RWPE2 (cell line): ENCODE measurements at places on chromosomes 12 and 14.

DNA sequence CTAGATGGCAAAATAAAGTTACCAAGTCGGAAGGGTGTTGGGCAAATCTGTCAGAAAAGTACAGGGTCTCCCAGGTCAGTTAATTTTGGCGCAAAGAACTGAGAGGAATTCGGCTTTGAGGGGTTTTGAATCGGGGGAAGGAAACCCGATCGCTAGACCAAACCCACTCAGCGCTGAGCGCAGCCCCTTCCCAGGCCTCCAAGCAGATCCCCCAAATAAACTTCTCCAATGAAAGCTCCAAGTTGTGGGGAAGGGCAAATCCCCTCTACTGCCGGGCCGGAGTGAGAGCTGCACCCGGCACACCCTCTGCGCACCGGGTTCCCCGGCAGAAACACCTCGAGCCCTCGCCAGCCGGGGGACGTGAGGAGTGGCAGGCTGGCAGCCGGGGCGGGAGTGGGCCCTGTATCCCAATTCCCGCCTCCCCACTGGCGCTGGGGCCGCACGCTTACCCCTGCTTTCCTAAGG is 441 bp downstream of the E2F7 start:
- H3K36me3 ChIP-seq, result peaks cover 41% of the 10 kb centered on the region
- H3K27ac ChIP-seq, result peak overlapping the region; percentile 73
- peak overlapping the region; percentile 81 for H3K4me3 ChIP-seq
- H3K4me1 ChIP-seq, result peaks cover 15% of the 10 kb centered on the region
- no peak for DNase-seq

DNA sequence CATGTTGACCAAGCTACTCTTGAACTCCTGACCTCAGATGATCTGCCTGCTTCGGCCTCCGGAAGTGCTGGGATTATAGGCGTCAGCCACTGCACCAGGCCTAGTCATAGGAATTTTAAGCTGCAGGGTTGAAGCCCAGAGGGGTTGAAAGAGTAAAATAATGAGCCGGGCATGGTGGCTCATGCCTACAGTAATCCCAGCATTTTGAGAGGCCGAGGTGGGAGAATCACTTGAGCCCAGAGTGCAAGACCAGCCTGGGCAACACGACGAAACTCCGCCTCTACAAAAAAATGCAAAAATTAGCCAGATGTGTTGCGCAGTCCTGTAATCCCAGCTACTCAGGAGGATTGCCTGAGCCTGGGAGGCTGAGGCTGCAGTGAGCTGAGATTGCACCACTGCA is 69.6 kb downstream of the GALNT8 start:
- H3K4me1 ChIP-seq, result no peaks in the 10 kb centered on the region
- H3K4me3 ChIP-seq, result no peak overlapping the region
- no peaks in the 10 kb centered on the region for H3K36me3 ChIP-seq
- H3K27me3 ChIP-seq, result no peaks in the 10 kb centered on the region
- no peak overlapping the region for H3K27ac ChIP-seq
- no peak for DNase-seq

DNA sequence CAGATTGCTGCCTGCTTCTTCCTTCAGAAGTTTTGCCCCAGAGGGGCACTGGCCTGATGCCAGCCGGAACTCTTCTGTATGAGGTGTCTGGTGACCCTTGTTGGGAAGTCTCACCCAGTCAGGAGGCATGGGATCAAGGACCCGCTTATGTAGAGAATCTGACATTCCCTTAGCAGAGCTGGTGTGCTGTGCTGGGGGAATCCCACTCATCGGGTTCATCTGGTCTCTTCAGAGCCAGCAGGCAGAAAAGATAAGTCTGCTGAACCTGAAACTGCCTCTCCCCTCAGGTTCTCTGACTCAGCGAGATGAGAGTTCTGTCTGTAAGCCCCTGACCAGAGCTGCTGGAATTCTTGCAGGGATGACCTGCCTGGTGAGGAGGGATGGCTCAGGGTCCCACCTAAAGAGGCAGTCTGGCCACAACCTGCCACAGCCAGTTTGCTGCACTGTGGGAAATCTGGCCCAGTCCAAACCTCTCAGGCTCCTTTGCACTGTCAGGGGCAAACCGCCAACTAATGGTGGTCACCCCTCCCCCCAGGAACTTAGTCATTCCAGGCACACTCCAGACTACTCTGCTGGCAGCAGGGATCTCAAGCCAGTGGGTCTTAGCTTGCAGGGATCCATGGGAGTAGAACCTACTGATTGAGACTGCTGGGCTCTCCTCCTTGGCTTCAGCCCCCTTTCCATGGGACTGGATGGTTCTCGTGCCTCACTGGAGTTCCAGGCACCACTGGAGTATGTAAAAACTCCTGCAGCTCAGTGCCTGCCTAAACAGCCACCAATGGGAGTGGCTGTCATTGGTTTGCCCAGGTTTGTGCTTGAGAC is 4.1 kb downstream of the CLEC2D start:
- H3K27ac ChIP-seq, result peak overlapping the region; percentile 39
- peaks cover 11% of the 10 kb centered on the region for H3K4me1 ChIP-seq
- no peaks in the 10 kb centered on the region for H3K36me3 ChIP-seq
- DNase-seq, result peak; percentile 54
- H3K4me3 ChIP-seq, result no peak overlapping the region

- no peak overlapping the region for H3K4me3 ChIP-seq
- peaks cover 63% of the 10 kb centered on the region for H3K27me3 ChIP-seq
- H3K27ac ChIP-seq, result no peak overlapping the region
- peaks cover 10% of the 10 kb centered on the region for H3K4me1 ChIP-seq
- no peaks in the 10 kb centered on the region for H3K36me3 ChIP-seq
- no peak for DNase-seq
Observed at GRCh38 chr14:36275741-36276140, 44.7 kb downstream of the MBIP start.

- no peak overlapping the region for H3K4me3 ChIP-seq
- peaks cover 19% of the 10 kb centered on the region for H3K4me1 ChIP-seq
- H3K36me3 ChIP-seq, result no peaks in the 10 kb centered on the region
Observed at GRCh38 chr12:96441816-96442215, 41.6 kb upstream of the CDK17 start.

GRCh38 chr14:44529026-44529425 is 21.9 kb upstream of the FSCB start:
- H3K4me3 ChIP-seq, result no peak overlapping the region
- no peak for DNase-seq
- no peaks in the 10 kb centered on the region for H3K4me1 ChIP-seq
- H3K27ac ChIP-seq, result no peak overlapping the region
- H3K27me3 ChIP-seq, result peaks cover 5% of the 10 kb centered on the region

DNA sequence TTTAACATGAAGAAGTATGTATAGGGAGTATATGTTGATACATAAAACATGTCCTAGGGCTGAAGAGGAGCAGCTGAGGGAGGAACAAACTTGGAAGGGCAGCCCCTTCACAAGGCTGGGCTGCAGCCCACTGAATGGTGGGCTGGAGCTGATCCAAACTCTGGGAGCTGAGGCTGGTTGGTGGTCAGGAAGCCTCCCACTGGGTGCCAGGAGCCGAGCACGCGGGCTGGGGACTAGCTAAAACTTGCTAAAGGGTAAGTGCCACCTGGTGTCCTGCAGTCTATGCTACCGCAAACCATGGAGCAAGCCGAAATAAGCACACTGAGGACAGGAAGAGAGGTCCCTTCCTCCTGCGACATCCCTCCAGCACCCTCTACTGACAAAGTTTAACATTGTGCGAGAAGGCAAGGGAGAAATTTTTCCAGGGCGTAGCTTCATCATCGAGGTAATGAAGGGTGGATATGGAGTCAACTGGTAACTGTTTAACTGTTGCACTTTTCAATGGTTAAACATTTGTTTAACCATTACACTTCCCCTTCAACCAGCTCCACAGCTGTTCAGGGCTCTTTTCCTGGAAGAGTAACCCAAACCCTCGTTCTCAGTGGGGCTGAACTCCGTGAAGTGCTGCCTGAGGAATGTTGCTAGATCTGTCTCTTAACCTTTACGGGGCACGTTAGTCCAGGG is 42.2 kb downstream of the EGLN3 start:
- H3K4me3 ChIP-seq, result no peak overlapping the region
- H3K27ac ChIP-seq, result no peak overlapping the region
- no peak for DNase-seq
- no peaks in the 10 kb centered on the region for H3K4me1 ChIP-seq

GRCh38 chr12:120399531-120399930 is 30.6 kb upstream of the MSI1 start:
- no peak for DNase-seq
- H3K27ac ChIP-seq, result no peak overlapping the region
- H3K27me3 ChIP-seq, result no peaks in the 10 kb centered on the region
- no peaks in the 10 kb centered on the region for H3K4me1 ChIP-seq
- H3K36me3 ChIP-seq, result no peaks in the 10 kb centered on the region

DNA sequence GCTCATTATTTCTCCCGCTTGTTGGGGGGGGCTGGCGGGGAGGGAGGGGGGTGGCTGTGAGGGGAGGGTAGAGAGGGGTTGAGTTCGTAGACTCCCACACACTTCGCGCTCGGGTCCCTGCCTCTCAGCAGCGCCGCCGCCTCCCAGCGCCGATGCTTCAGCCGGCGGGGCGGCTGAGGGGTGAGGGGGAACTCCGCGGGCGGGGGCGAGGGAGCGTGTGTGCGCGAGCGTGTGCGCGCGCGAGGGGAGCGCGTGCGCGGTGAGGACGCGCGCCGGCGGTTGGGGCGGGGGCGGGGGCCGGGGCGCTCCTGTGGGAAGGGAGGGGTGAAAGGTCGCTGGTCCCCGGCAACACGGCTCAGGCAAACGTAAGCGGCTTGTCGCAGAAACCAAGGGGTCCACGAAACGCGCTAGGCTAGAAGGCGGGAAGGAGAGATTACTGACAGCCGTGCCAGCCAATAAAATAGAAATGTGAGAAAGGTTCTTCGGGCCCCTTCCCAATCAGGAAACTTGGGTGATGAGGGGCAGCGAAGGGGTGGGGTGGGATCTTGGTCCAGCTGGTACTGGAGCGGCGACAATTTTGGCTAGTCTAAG is 343 bp upstream of the NOVA1 start:
- no peak overlapping the region for H3K27ac ChIP-seq
- peak; percentile 52 for DNase-seq
- H3K27me3 ChIP-seq, result peaks cover 81% of the 10 kb centered on the region
- no peaks in the 10 kb centered on the region for H3K4me1 ChIP-seq
- H3K4me3 ChIP-seq, result peak overlapping the region; percentile 18

DNA sequence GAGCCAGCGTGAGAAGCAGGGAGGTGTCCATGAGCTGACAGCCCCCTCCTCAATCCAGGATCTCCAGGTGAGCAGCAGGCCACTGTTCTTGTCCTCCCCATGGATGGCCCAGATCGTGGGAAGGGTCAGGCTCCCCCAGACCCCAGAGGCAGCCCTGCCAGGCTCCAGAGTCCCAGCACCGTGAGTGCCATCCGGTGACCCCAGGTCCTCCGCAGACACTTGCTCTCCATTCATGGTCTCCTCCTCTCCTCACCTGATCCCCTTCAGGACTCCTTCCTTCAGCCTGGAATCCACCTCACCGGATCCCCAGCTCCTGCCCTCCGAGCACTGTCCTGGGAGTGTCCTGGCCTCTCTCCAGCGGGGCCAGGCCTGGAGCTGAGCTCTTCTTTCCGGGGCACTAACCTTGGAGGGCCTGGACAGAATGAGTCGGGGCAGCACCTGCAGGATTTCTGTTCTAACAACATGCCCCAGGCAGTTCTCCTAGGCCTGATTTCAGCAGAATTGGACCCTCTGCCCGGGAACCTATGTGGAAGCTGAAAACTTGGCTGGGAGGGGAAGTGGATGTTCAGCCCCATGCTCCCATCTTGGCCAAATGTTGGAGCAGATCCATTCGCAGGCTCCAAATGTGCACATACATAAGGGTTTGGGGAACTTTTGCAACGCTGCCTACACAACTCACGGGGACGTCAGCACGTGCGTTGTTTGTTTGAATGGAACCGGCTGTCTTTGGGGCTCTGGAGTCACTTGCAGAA is 341.6 kb upstream of the SFSWAP start:
- no peak overlapping the region for H3K27ac ChIP-seq
- H3K27me3 ChIP-seq, result peaks cover 4% of the 10 kb centered on the region
- no peaks in the 10 kb centered on the region for H3K36me3 ChIP-seq
- H3K4me3 ChIP-seq, result no peak overlapping the region
- no peak for DNase-seq
- H3K4me1 ChIP-seq, result no peaks in the 10 kb centered on the region

DNA sequence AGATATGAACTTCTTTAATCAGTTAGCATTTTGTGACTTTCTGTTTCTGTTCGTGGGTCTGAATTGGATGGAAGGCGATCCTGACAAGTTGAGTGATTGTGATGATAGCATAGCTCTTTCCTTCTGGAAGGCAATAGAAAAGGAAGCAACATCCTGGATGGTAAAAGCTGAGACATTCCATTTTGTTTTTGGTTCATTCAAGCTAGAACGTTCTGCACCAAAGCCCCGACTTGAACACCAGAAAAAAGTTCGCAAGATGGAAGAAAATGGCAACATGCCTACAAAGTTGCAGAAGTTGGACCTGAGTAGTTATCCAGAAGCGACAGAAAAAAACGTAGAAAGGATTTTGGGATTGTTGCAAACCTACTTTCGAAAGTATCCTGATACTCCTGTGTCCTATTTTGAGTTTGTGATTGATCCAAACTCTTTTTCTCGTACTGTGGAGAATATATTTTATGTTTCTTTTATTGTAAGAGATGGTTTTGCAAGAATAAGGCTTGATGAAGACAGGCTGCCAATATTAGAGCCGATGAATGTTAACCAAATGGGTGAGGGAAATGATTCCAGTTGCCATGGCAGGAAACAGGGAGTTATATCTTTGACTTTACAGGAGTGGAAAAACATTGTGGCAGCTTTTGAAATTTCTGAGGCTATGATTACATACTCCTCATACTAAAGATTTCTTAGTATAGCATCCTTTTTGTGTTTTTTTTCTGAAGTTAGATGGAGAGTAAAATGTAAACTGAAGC is 896 bp downstream of the EID3 start:
- H3K27me3 ChIP-seq, result no peaks in the 10 kb centered on the region
- peaks cover 60% of the 10 kb centered on the region for H3K36me3 ChIP-seq
- H3K4me3 ChIP-seq, result no peak overlapping the region
- no peak overlapping the region for H3K27ac ChIP-seq
- no peak for DNase-seq

- H3K4me3 ChIP-seq, result no peak overlapping the region
- no peak for DNase-seq
- H3K36me3 ChIP-seq, result no peaks in the 10 kb centered on the region
Observed at GRCh38 chr12:34126239-34126641, 103.9 kb downstream of the ALG10 start.

DNA sequence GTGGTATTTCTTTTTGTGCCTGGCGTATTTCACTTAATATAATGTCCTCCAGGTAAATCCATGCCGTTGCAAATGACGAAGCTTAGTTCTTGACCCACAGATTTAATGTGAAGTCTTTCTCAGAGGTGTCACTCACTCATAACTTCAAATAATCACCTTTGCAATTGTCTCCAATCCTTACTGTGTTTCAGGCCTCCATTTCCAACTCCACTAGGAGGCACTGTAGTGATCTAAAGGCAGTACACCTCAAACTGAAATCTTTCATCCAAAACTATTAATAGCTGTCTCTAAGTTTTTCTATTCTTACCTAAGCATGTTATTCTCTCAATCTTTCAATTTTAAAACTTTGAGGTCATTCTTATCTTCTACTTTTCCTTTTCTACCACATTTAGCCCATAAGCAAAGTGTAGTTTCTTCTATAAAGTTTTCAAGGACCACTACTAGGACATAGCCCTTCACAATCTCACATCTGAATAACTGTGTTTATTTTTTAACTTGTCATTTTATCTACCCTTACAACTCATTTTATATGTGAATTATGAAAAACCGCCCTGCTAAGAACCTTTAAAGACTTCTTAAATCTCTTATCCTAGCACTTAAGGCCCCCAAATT is 25.5 kb upstream of the FBXO34 start:
- no peaks in the 10 kb centered on the region for H3K36me3 ChIP-seq
- no peaks in the 10 kb centered on the region for H3K27me3 ChIP-seq
- DNase-seq, result no peak
- no peak overlapping the region for H3K4me3 ChIP-seq
- no peak overlapping the region for H3K27ac ChIP-seq
- no peaks in the 10 kb centered on the region for H3K4me1 ChIP-seq

GRCh38 chr14:103736546-103737431 is 21.2 kb downstream of the ZFYVE21 start:
- peaks cover 41% of the 10 kb centered on the region for H3K36me3 ChIP-seq
- peak; percentile 43 for DNase-seq
- no peak overlapping the region for H3K27ac ChIP-seq
- H3K27me3 ChIP-seq, result no peaks in the 10 kb centered on the region
- no peaks in the 10 kb centered on the region for H3K4me1 ChIP-seq
